Hepatocyte (in vitro differentiated cells): ENCODE measurements at places on chromosomes 5 and 9.

GRCh38 chr5:14185326-14186058 is 42.4 kb downstream of the TRIO start:
- DNase-seq = no peak

GRCh38 chr5:122967085-122967484 is 69.4 kb downstream of the PPIC start:
- DNase-seq = no peak

DNA sequence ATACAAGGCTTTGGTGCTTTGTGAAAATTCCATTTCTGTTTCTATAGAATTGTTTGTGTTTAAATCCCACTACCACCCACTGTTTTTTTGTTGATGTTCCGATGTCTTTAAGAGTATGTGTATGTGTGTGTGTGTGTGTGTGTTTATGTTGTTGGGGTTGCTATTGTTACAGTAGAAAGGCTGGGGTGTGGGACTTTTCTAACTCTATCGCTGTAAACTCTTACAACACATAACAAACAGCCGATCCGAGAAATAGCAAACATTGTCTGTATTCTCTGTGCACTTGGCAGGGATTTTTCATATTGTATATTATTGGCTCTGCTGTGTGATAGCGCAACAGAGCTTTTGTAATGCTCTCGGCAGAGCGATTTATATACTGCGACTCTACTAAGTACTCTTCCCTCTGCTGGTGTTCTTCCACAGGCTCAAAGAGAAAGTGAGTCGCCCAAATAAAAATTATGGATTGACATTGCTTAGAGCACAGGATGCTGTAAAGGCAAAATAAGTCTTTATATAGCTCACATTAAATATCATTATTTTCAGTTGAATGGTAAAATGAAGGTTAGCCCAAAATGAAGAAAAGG is 492.2 kb upstream of the ARRDC3 start:
- no peak for DNase-seq

GRCh38 chr5:148941810-148942209 is 115.4 kb downstream of the ADRB2 start:
- no peak for DNase-seq
